ENCODE measurements at places on chromosomes 4 and X.

- no peak for DNase-seq
Measured at GRCh38 chr4:77159806-77160205, 2.8 kb downstream of the CCNG2 start.

- no peak for DNase-seq
Measured at GRCh38 chr4:110970642-110971041, 347.8 kb upstream of the PITX2 start.

GRCh38 chr4:103429283-103429682 lies 231.1 kb upstream of the CENPE start:
- no peak for DNase-seq

DNA sequence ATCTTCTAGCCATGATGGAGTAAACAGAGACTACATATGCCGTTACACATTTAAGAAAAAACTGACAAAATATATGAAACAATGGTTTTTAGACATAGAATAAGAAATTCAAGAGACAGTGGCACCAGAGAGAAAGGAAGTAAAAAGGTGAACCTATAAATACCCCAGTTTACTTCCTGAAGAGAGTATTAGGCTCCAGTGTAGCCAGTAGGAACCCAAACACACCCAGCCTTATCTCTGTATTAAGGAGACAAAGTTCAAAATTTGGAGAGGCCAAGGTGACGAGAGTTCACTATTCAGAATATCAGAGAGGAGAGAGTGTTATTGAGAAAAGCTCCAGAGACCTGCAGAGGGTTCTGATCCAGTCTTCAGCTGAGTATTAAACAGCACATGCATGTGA lies 119.0 kb downstream of the TET2 start:
- DNase-seq = no peak

DNA sequence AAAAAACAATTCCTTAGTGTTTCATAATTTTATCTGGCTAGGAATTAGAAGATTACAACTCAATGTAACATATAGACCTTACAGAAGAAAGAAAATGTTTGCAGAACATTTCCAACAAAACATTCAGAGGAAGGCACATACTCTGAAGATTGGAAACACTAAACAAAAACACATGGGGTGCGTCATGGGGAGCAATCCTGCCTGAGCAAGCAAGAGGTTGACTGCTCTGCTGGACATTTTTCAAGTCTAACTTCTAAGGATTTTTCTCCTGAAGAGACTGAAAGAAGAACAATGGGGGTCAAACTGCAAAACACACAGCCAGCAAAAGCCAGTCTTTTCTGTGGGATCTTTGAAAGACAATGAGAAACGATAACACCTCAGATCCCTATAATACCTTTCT lies 182.8 kb downstream of the GUCY2F start:
- DNase-seq = no peak

GRCh38 chr4:165684177-165684805 lies 188.7 kb upstream of the TLL1 start:
- no peak for DNase-seq

DNA sequence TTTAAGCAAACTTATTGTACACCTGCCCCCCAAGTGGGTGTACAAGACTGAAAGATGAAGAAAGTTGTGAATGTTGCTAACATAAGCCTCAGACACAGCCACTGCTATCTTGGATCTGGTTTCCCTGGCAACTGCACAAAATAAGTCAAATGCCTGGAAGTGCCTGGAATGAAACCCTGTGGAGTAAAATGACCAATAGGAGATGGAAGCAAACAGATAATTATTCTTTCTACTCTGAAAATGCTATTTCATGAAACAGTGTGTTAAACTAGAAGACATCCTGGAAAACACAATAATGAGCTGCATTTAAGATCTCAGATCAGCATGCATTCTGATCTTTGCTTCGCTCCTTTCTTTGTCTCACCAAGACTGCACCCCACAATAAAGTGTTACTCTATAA lies 1016.0 kb downstream of the ARAP2 start:
- no peak for DNase-seq

- no peak for DNase-seq
Measured at GRCh38 chr4:90960433-90960832, 833.2 kb downstream of the CCSER1 start.

- DNase-seq = no peak
Measured at GRCh38 chr4:24497221-24497620, 87.1 kb downstream of the DHX15 start.

- DNase-seq = no peak
Measured at GRCh38 chr4:150265806-150266205, 187.6 kb downstream of the DCLK2 start.

- no peak for DNase-seq
Measured at GRCh38 chrX:109952050-109952449, 50.9 kb upstream of the TMEM164 start.

GRCh38 chrX:2452317-2452784 lies 48.4 kb downstream of the DHRSX start:
- no peak for DNase-seq

GRCh38 chr4:11428899-11429698 lies 405 bp upstream of the HS3ST1 start:
- DNase-seq = peak; percentile 20

- no peak for DNase-seq
Measured at GRCh38 chr4:82984459-82984858, 26.2 kb downstream of the LIN54 start.

GRCh38 chr4:6869944-6870343 lies 39.7 kb upstream of the TBC1D14 start:
- DNase-seq = no peak

GRCh38 chrX:20530406-20530921 lies 263.8 kb upstream of the RPS6KA3 start:
- peak; percentile 17 for DNase-seq

GRCh38 chrX:122941806-122942205 lies 242.3 kb upstream of the GRIA3 start:
- DNase-seq = no peak

- DNase-seq = no peak
Measured at GRCh38 chrX:110414679-110415439, 56.2 kb downstream of the RTL9 start.

- no peak for DNase-seq
Measured at GRCh38 chr4:106522839-106523238, 154.3 kb upstream of the GIMD1 start.

- DNase-seq = no peak
Measured at GRCh38 chr4:101035487-101035886, 311.8 kb downstream of the PPP3CA start.

DNA sequence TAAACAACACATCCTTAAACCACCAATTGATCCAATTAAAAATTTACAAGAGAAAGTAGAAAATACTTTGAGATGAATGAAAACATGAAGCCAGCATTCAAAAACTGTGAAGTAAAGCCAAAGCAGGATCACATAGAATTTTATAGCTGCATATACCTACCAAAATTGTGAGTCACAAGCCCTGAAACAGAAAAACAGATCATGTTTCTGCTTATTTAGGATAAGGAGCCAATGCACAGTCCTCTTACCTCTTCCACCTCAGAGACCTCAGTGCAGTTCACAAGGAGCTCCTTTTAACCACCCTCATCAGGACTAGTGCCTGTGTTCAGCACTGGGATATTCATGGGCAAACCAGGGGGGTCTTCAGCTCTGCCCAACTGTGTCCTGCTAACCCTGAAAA lies 386.7 kb downstream of the TECRL start:
- no peak for DNase-seq

DNA sequence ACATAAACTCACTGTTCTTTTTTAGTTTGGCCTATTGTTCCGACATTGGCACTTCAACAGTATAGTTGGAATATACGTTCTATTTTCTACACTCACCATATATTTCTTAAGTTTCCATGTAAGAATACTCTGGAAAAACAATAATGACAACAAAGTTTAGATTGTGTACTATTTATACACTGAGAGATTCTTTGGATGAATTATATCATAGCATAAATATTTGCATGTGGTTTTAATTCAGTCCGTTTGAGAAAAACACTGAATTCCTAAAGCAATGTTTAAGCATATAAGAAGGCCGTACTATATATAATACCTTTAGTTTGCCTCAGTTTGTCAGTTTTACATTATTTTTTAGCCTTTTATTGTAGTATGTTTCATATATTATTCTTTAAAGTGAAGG lies 82.4 kb downstream of the RAP1GDS1 start:
- DNase-seq = no peak

DNA sequence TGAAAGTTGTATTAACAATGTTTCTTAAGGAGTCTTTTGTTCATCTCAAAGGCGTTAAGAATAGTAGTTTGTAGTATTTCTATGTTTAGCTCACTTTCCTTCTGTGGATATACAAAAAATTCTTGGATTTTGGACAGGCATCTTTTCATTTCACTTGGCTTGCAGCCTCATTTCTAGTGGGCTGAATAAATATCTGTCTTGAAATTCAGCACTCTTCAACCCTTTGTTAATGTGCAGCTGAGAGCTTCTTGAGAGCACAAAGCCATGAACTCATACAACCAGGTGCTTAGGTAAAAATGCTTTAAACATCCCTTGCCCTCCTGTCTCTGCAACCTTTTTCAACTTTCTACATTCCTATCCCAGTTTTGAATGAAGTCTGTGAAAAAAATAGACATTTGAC lies 1003.2 kb downstream of the C4orf33 start:
- DNase-seq = no peak

DNA sequence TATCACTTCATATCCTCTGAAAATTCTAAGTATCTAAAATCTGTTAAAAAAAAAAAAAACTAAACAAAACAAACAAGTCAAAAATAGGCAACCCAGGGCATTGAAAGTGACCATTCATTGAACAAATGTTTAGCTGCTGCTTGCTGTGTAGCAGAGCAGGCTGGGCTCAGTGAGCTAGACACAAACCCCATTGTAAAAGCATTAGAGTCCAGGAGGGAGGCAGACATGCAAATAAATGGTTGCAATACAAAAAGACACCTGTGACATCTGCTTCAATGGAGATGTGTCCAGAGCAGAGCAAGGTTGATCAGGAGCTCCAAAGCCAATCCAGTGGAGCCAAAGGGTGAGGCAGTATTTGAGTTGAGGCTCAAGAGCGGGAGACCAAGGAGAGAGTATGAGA lies 267.3 kb upstream of the GATB start:
- DNase-seq = no peak

GRCh38 chr4:138871555-138871875 lies 144.1 kb upstream of the NOCT start:
- DNase-seq = no peak

GRCh38 chr4:158934996-158935669 lies 166.3 kb downstream of the FNIP2 start:
- DNase-seq = no peak

DNA sequence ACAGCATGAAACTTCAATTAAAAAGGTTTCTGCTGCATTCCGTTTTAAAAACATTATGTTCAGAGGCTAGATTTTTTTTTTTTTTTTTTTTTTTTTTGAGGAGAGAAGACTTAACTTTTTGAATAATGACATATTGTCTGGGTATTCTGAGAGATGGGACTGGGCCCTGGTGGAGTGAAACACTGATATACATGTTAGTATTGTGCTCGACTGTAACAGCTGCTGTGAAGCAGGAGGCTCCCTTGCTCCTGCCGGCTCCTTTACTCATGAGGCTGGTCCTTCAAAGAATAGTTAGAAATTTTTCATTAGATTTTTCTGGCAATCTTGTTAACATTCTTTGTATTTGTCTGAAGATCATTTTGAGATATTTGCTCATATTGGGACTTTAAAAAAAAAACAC lies 73.3 kb downstream of the TMEM131L start:
- no peak for DNase-seq

DNA sequence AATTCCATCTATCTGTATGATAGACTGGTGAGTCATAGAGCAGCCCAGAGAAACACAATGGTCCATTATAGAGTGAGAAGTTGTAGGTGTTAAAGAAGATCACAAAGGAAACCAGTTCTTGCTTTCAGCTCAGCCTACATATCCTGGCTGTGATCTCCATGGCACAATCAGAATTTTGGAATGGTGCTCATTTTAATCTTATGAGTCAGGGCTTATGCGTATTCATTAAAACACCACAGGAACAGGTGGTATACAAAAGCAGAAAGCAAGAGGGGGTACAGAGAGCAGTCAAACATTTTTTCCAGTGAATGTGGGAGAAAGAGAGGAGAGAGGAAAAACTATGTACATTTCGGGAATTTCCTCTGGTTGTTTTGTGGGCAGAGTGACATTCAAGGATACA lies 126.9 kb downstream of the MFAP3L start:
- DNase-seq = no peak

GRCh38 chr4:7328913-7329638 lies 105.7 kb downstream of the PSAPL1 start:
- no peak for DNase-seq

DNA sequence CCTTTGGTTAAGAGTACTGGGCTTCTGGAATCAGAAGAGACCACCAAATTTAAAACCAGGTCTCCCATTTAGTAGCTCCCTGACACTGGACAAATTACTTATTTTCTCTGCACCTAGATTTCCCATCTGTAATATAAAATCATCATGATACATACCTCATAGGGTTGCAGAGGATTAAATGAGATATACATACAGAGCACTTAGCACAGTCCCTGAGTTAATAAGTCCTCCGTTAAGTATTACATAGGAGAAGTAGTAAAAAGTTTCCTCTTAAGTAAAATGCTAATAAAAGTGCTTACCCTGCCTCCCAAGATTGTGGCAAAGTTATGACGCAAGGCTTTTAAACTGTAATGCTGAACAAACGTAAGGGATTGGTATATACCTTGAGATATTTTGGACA lies 539 bp upstream of the CHIC1 start:
- DNase-seq = no peak

GRCh38 chr4:1176398-1177273 lies 4.3 kb upstream of the SPON2 start:
- DNase-seq = no peak

DNA sequence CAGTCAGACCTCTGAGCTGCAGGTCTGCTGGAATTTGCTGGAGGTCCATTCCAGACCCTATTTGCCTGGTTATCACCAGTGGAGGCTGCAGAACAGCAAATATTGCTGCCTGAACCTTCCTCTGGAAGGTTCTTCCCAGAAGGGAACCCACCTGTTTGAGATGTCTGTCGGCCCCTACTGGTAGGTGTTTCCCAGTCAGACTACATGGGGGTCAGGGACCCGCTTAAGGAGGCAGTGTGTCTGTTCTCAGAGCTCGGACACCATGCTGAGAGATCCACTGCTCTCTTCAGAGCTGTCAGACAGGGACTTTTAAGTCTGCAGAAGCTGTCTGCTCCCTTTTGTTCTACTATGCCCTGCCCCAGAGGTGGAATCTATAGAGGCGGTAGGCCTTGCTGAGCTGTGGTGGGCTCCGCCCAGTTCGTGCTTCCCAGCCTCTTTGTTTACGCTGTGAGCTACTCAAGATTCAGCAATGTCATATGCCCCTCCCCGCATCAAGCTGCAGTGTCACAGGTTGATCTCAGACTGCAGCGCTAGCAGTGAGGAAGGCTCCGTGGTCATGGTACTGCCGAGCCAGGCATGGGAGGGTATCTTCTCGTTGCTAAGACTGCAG lies 44.1 kb upstream of the KDR start:
- no peak for DNase-seq

- DNase-seq = no peak
Measured at GRCh38 chrX:128848374-128848773, 674.9 kb downstream of the SMARCA1 start.

GRCh38 chrX:70908541-70908940 lies at the start of gene TEX11:
TSS of gene TEX11 (minus strand) at chrX:70908711. CDS start at chrX:70907789, 922 bp downstream.
- DNase-seq = no peak

- DNase-seq = no peak
Measured at GRCh38 chr4:83268491-83268890, 16.1 kb downstream of the COQ2 start.

Data from stimulated activated CD4-positive, alpha-beta T cell treated with anti-CD3 and anti-CD28 coated beads, TNF-alpha, amount 100 ng/mL, for 4 hours (primary cell).